Aorta (tissue), 5 donors: ENCODE measurements at places on chromosomes 7 and 10. TPM values are rescaled to one million over a fixed set of nuclear protein-coding genes. Genes with fewer than 3 reads are reported as not detected.

DNA sequence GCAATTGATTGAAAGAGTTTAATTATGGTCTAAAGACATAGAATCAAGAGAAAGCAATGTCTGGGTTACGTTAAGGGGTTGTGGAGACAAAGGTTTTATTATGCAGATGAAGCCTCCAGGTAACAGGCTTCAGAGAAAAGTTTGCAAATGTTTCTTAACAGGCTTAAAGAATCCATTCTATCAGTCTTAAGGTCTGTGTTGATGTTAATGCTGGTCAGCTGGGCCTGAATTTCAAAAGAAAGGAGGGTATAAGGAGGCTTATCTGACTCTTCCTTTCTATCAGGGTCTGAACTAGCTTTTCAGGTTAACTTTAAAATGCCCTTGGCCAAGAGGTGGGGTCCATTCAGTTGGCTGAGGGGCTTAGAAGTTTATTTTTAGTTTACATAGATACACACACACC, 1004.5 kb upstream of the C7orf33 start:
- H3K4me3 ChIP-seq = no peak overlapping the region
- no peak for DNase-seq
- no peak overlapping the region for H3K27ac ChIP-seq
- no peaks in the 10 kb centered on the region for H3K36me3 ChIP-seq
- no peaks in the 10 kb centered on the region for H3K27me3 ChIP-seq

GRCh38 chr10:114779803-114780576, 41.6 kb upstream of the FHIP2A start:
- H3K36me3 ChIP-seq = no peaks in the 10 kb centered on the region
- H3K27ac ChIP-seq = no peak overlapping the region
- no peaks in the 10 kb centered on the region for H3K27me3 ChIP-seq
- H3K4me3 ChIP-seq = no peak overlapping the region
- no peak for DNase-seq

SH3PXD2A gene
- 69.1 TPM for total RNA-seq

DNA sequence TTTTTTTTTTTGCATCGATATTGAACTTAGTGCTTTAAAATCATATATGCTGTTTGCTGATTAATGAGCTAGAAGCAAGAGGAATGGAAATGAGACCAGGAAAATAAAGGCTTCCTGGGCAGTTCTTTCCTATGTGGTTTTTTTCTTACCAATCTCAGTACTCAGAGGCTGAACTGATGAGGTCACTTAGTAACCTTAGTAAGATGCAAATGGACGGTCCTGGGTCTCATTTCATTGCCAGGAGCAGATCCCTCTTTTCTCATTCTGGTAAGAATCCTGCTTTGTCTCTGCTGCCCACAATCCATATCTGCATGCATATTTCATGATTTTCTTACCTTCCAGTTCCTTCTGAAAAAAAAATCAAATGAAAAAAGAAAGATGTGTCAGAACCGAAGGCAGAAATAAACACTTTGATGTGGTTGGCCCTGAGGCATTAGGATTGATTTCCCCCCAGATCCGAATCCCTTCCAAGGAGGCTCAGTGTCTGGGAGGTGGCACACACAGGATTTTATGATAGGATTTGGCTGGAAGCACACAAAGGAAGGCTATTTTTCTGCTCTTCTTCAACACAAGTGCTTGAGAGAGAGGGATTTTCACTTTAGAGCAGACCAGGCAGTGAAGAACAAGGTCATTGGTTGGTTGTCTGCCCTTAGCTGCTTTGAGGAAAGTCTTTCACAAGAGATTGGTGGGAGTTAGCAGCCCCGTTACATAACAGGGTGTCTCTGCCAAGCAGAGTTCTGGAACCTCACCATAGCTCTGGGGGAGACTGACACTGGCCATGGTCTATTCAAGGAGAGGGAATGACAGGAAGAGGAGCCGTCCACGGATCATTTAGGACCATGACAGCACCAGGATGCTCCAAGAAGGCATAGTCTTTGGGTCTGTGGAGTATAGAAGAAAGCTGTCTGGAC, 150.0 kb downstream of the CAMK1D start:
- H3K36me3 ChIP-seq = no peaks in the 10 kb centered on the region
- no peaks in the 10 kb centered on the region for H3K27me3 ChIP-seq
- H3K4me1 ChIP-seq = no peaks in the 10 kb centered on the region
- no peak overlapping the region for H3K27ac ChIP-seq

DNA sequence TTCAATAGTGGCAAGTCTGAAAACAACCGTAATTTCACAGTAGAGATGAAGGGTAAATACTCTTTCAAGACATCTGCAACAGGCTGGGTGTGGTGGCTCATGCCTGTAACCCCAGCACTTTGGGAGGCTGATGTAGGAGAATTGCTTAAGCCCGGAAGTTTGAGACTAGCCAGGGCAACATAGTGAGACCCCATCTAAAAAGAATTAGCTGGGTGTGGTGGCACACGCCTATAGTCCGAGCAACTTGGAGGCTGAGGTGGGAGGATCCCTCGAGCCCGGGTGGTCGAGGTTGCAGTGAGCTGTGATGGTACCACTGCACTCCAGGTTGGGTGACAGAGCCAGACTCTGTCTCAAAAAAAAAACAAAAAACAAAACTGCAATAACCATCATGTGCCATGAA, 71.8 kb downstream of the PFKFB3 start:
- H3K27me3 ChIP-seq = no peaks in the 10 kb centered on the region
- peaks cover 4% of the 10 kb centered on the region for H3K4me1 ChIP-seq
- no peak for DNase-seq
- H3K4me3 ChIP-seq = no peak overlapping the region
- peak overlapping the region; percentile 71 for H3K27ac ChIP-seq

DNA sequence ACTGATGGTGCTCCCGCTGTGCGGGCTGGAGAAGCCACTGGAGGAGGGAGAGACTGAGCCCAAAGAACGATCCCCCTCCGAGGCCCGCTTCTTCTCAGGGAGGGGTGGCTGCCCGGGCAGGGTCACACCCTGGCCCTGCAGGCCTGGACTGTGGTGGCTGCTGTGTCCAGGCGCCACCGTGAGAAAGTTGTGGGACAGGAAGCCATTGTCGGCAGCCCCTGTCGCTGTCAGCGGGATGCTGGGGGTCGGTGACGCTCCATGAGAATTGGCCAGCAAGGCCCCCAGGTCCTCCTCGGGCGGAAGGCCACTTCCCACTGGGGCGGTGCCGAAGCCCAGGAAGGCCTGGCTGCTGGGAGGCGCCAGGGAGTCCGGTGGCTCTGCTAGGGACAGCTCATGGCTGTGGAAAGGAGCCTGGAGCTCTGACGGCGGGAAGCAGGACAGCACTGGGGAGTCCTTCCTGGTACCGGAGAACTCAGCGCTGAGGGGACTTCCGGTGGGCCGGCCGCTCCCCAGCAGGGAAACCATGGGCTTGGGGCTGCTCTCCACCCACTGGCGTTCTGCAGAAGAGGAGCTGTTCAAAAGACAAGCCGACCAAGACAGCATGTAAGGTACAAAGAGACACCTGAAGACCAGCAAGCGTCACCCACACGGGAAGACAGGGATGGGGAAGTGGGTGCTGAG, 278.8 kb downstream of the TNS3 start:
- no peaks in the 10 kb centered on the region for H3K4me1 ChIP-seq
- DNase-seq = peak; percentile 71
- H3K27ac ChIP-seq = no peak overlapping the region
- no peaks in the 10 kb centered on the region for H3K36me3 ChIP-seq
- H3K27me3 ChIP-seq = no peaks in the 10 kb centered on the region

DNA sequence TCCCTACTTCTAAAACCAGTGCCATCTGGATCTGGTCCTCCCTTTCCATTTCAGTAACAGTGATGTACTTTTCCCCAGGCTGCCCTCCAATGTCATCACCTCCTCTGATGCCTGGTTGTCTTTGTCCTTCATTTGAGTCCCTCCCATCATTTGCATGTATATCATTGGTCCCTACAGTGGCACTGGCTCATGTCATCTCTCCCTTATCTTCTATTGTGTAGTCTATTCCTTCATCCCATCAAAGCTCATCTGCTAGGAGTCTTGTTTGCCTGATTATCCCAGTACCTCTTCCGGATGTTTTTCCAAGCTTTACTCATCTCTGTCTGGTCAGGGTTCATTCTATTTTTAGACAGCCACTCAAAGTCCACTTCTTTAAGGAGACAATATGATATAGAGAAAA, 292.9 kb upstream of the BMPER start:
- no peaks in the 10 kb centered on the region for H3K36me3 ChIP-seq
- H3K4me3 ChIP-seq = no peak overlapping the region
- no peaks in the 10 kb centered on the region for H3K4me1 ChIP-seq
- no peak overlapping the region for H3K27ac ChIP-seq
- DNase-seq = no peak
- no peaks in the 10 kb centered on the region for H3K27me3 ChIP-seq

NEUROG3 gene
- total RNA-seq = not detected

GRCh38 chr7:7699970-7700369, 18.4 kb downstream of the RPA3 start:
- no peak overlapping the region for H3K4me3 ChIP-seq
- H3K36me3 ChIP-seq = no peaks in the 10 kb centered on the region
- no peak overlapping the region for H3K27ac ChIP-seq
- H3K4me1 ChIP-seq = peaks cover 16% of the 10 kb centered on the region

DNA sequence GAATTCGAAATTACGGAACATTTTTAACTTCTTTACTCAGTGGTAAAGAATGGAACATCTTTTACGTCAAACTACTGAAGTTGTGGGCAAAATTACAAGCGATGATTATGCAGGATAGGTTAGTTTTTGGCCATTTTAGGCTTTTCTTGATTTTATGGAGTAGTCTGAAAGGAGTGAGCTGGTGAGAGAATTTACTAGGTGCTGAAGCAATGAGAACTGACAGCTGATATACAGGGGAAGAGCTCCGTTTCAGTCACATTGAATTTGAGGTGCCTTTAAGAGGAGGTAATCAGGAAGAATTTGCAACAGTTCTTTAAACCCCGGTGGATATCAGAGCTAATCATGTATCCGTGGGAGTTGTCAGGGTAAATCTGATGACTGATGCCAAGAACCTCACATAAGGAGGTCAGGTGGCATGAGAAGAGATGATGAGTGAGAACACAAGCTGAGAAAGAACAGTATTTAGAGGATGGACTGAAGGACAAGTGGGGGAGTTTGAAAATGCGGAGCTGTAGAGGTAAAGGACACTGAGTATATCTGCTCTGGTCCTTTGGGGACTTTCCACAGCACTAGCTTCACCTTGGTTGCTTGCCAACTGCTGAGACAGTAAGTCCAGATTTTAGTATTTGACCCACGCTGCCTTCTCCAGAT, 104.3 kb downstream of the AHR start:
- H3K4me3 ChIP-seq = no peak overlapping the region
- no peak overlapping the region for H3K27ac ChIP-seq
- no peak for DNase-seq
- peaks cover 2% of the 10 kb centered on the region for H3K4me1 ChIP-seq

PKD2L1 gene
- total RNA-seq = 1.1 TPM

ZP3 gene
- 2.0 TPM for total RNA-seq

ADRA2A gene
- total RNA-seq = 11.4 TPM

DNA sequence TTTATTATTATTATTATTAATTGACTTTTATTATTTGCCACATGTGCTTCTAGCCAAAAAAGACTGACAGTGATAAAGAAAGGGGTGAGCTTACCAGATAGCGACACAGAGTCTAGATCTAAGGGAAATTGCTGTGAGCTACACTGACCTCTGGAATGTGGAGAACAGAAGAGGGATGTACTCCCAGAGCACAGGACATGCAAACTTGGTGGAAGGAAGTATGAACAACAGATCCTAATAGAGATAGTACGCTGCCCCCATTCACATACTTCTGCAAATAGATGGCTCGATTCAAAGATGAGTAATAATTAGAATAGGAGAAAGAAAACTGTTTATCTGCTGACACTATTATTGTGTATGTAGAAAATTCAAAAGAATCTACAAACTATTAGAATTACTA, 109.3 kb upstream of the HPS1 start:
- H3K27me3 ChIP-seq = no peaks in the 10 kb centered on the region
- no peak overlapping the region for H3K27ac ChIP-seq
- no peaks in the 10 kb centered on the region for H3K36me3 ChIP-seq
- H3K4me3 ChIP-seq = no peak overlapping the region
- H3K4me1 ChIP-seq = no peaks in the 10 kb centered on the region

- H3K27ac ChIP-seq = no peak overlapping the region
- H3K27me3 ChIP-seq = no peaks in the 10 kb centered on the region
- peaks cover 3% of the 10 kb centered on the region for H3K4me1 ChIP-seq
- no peaks in the 10 kb centered on the region for H3K36me3 ChIP-seq
- peak overlapping the region; percentile 28 for H3K4me3 ChIP-seq
These were observed 752 bp downstream of the THSD7A start for GRCh38 chr7:11831156-11831735.

DNA sequence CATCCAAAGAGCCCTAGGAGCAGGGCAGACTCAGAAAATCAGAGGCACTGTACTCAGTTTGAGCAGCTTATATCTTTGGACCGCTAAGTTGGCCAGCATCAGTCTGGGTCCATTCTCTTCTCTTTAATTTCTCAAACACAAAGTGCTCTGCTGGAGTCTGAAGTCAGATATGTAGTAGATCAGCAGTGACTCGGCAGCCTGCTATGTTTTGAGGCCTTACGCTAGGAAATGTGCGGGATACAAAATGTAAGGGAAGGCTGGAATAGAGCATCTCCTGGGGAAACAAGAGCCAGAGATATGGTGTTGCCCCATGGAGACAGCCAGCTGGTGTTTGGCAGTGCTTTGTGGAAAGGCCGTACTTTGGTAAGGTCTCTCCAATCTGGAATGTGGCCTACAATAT, 60.6 kb upstream of the VKORC1L1 start:
- H3K27ac ChIP-seq = no peak overlapping the region
- no peak overlapping the region for H3K4me3 ChIP-seq
- no peak for DNase-seq
- H3K27me3 ChIP-seq = no peaks in the 10 kb centered on the region
- no peaks in the 10 kb centered on the region for H3K4me1 ChIP-seq

OR6B1 gene
- not detected for total RNA-seq

DNA sequence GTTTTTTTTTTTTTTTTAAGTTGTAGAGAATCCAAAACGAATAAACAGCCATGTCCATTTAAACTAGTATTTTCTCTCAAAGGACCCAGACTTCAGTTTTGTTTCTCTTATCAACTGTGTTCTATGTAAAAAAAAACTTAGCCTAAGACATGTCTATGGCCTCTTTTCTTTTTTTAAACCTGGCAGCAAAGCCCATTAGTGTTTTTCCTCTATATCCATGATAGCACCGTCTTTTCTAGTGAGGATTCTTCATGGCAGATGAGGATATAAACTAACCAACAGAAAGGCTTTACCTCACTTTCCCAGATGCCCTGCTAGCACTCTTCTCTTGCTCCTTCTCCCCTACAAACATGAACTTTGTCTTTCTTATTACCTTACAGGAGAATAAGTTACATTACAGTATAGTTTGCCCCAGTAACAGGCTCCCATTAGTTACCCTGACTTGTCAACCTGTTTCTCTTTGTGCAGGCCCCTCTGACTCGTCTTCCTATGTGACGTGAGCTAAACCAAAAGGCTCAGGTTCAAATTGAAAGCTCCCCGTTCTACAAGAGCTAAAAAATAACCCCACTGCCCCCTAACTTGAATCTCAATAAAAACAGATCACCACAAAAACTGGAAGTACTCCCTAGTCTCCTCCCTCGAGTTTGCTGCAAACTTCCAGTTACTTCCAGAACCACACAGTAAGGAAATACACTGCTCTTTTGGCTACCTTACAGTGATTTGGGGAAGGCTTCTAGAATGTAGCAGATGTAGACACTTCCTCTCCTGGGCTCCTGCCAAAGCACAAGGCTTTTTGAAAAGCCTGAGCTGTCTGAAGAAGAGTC, 20.1 kb downstream of the P4HA1 start:
- no peak for DNase-seq
- H3K4me1 ChIP-seq = no peaks in the 10 kb centered on the region
